ENCODE measurements at places on chromosomes 1 and 21.

DNA sequence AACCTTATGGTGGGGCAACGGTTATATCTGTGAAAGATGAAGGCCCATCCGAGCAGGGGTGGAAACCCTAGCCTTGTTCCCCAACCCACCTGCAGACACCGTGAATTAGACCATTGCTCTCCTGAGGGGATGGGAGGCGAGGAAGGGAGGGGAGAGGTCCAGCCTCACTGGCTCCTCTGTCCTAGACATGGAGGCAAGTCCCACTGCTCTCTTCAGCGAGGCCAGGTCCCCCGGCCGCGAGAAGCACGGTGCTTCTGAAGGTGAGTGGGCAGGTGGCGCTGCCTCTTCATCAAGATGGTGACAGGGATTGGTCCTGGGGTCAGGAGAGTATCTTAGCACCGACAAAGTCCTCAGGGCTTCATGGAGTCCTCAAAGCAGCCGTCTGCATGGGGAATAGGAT, 59.3 kb downstream of the VWA5B1 start:
- no peak for DNase-seq

- no peak for DNase-seq
Observed at GRCh38 chr1:74713849-74714248, 19.0 kb downstream of the CRYZ start.

- DNase-seq: no peak
Observed at GRCh38 chr1:164504749-164505148, 54.2 kb upstream of the PBX1 start.

GRCh38 chr1:67983867-67984266, 66.6 kb downstream of the DIRAS3 start:
- no peak for DNase-seq

GRCh38 chr1:174165471-174166137, 6.3 kb downstream of the RABGAP1L start:
- no peak for DNase-seq

- DNase-seq: no peak
Observed at GRCh38 chr1:44261171-44261817, 48.0 kb downstream of the DMAP1 start.

- no peak for DNase-seq
Observed at GRCh38 chr1:6241887-6242740, 1.9 kb upstream of the HES3 start.

DNA sequence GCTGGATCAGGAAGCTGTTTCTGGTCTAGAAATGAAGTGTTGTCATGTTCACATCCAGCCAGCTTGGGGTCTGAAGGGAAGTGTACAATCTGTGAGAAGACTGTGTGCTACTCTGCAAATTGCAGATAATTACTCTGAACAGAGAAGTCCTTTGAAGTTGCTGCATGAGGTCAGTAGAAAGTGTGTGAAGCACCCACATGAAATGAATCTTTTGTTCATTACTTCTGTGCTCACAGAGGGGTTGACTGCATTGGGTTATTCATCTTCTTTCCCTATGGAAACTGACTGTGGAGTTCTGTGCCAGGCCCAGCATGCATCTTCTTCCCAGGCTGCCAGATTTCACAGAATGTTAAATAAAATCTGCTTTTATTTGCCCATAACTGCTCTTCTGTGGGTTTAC, 47.1 kb downstream of the CTH start:
- no peak for DNase-seq

DNA sequence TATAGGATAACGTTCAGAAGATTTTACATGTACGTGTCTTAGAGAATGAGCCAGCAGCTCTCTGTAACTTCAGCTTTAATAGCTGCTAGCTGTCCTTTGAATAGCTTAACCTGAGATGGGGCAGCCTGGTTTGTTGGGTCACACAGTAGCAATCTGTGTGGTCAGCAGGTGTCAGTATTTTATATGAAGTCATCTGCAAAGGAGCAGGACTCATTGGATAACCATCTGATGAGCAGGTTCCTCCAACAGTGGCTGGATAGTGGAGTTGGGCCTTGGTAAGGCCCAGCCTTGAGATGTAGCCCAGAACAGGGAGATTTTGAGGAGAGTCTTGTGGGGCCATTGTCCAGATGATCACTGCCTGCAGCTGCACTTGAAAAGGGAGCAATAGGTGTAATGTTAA, 6.4 kb downstream of the GSTM5 start:
- DNase-seq: no peak
